ENCODE measurements at places on chromosomes 3 and 15.

DNA sequence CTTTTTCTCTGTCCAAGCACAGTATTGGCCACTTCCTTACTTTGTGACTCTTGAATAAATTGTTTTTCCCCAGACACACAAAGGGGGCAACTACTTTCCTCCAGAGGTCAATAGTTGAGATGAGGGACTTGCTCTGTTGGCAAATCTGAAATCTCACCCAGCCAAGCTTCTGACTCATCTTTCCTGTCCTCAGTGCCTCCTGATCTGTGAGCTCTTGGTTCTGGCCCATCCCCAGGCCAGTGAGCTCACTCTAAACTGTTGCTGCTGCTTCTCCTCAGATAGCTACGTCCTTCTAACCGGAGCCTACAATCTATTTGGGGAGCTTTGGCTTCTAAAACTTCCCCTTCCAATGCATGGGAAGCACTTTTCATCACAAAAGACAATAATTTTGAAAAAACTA lies 50.0 kb upstream of the NMD3 start:
- DNase-seq = peak; percentile 69

- DNase-seq = no peak
These were observed 19.5 kb downstream of the BFSP2 start for GRCh38 chr3:133419151-133419909.

GRCh38 chr15:48936666-48937065 lies 27.1 kb downstream of the SHC4 start:
- DNase-seq = no peak

DNA sequence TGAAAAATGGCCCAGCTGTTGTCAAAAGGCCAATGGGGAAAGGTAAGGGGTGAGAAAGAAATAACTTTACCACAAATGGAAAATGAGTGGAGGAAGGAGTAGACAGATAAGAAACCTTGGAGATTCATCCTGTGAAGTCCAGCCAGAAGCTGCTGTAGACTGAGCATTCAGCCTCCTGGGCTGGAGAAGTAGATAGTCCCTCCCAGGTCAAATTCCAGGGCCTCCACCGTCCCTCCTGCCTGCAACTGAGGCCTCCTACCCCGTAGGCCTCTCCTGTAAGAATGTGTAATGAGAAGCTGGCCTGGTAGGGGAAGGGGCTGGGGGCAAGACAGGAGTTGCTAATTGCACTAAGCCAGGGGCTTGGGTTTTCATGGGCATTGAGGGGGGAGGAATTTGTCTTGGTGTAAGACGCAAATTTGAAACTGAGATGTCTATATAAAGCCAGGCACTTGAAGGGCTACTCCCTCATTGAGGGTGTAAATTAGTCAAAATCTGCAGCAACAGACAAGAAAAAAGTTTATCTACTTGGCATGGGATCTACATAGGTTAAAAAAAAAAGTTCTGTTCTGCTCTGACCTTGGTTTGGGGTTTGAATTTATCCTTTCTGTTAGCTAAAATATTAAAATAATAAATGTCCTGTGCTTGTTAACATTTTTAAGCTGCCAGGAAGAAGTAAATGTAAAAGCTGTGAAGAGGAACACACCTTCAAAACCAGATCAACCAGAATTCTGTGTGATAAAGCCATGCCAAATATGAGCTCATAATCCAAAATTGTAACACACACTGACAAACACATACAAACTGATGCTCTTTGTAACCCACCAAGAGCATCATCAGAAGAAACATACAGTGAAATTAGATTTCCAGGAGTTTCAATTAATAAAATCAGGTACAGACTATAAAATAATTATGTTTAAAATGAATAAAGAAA lies 1.7 kb upstream of the RBP2 start:
- no peak for DNase-seq

DNA sequence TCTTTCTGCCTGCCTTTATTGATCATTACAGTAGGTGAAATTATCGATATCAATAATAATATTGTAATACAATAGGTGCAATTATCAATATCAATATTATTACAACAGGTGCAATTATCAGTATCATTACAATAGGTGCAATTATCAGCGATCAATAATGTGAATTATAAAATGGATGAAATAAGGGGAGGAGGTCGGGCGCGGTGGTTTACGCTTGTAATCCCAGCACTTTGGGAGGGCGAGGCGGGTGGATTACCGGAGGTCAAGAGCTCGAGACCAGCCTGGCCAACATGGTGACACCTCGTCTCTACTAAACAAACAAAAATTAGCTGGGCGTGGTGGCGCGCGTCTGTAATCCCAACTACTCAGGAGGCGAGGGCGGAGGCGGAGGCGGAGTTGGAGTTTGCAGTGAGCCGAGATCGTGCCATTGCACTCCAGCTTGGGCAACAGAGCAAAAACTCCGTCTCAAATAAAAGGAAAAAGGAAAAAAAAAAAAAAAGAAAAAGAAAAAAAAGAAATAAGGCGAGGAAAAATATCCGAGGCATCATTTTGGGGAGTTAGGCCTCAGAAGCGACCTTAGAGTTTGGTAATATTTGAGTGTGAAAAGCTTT lies 611 bp upstream of the BNIP2 start:
- peak; percentile 50 for DNase-seq

GRCh38 chr3:160434071-160434470 lies 15.5 kb downstream of the TRIM59 start:
- no peak for DNase-seq

GRCh38 chr15:64443747-64444621 lies 16.4 kb upstream of the ZNF609 start:
- peak; percentile 43 for DNase-seq

DNA sequence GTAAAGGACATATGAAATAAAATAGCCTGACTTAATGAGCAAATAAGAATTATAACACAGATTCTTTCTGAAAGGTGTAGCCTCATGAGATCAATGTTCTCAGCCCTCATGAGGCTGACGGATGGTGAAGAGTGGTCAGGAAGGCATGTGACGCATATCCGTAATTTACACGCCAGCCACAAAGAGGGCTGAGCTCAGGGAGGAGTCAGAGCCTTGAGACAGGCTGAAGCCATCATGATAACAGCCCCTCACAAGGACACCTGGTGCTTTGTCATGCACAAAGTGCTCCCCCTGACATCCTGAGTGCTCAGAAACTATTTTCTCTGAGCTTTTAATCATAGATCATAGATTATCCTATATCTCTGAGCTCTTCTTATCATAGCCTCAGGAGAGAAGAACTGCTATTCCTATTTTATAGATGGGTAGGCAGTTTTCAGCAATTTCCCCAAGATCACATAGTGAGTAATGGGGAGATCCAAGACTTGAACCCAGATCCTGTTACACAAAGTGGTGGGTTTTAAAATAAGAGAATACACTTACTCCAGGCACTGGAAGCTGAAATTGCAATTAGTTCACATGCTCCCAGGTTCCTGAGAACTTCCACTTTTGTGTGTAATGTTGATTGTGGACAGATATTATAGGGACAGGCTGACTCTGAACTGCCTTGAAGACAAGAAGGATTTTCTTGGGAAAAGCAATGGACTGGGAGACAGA lies 267.1 kb downstream of the RPLP1 start:
- DNase-seq = no peak

GRCh38 chr3:16412192-16412800 lies 101.2 kb downstream of the RFTN1 start:
- DNase-seq = no peak

DNA sequence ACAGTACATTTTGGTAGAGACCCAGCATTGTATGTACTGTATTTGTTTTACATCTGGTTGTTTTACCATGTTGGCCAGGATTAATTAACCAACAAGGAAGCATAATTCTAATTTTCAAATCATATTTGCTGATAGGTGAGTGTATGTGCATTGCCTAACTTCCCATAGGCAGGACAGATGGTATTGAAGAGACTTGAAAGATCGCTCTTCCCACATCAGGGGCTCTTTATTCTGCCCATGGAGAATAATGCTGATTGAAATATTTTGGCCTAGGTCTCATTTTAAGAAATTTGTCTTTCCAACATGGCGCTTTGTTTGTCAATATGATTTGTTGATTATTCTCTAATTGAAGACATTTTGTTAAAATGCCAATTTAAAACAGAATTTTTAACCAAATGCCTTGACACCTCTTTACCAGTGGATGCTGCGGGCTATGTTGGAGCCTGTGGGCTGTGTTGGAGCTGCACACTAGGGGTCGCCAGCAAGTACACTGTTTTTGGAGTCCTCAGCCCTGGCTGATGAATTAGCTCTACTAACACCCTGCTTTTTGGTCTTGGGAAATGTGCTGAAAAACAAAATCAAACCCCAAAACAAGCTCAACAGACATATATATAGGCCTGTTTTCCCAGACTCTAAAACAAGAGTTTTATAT lies 5.3 kb downstream of the P2RY12 start:
- DNase-seq = no peak

GRCh38 chr15:101359365-101359947 lies 64.4 kb upstream of the SNRPA1 start:
- no peak for DNase-seq

- no peak for DNase-seq
These were observed 70.5 kb downstream of the MGLL start for GRCh38 chr3:127751782-127752181.

DNA sequence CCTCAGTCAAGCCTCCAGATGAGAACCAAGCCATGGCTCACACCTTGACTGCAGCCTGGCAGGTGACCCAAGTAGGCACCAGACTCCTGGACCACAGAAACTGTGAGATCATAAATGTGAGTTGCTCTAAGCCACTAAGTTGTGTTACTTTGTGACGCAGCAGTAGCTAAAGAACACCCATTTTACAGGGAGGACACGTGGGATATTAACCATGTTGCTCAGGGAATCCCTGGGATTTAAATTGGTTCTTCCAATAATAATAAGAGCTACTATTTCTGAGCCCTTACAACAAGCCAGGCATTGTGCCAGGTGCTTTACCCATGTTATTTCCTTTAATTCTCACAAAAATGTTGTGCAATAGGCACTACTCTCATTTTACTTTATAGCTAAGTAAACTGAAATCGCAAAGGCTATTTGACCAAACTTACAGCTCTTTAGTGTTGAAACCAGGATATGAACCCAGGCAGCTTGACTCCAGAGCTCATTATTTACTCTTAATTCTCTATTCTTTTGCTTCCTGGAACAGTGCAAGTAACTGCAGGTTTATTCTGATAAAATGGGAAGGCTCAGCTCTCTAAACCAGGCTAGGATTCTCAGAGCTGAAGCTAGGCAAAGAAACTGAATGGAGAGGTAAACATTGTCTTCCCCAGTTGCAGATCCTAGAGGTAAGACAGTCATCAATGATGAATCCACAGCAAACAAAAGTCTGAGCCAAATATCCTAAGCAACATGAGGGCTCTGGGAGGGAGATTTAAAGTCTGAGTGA lies 294.4 kb downstream of the KBTBD8 start:
- no peak for DNase-seq

DNA sequence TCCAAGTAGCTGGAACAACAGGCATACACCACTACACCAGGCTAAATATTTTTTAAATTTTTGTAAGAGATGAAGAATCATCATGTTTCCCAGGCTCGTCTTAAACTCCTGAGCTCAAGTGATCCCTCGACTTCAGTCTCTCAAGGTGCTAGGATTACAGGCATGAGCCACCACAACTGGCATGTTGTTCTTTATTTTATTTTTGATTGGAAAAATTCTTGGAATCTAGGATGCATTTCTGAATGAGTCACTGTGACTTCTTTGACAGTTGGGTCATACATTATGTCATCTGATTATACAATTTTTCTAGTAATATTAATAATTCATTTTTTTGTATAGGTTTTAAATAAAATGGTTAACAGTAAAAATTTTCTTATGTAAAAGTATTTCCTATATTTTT lies 870.2 kb downstream of the SI start:
- no peak for DNase-seq

DNA sequence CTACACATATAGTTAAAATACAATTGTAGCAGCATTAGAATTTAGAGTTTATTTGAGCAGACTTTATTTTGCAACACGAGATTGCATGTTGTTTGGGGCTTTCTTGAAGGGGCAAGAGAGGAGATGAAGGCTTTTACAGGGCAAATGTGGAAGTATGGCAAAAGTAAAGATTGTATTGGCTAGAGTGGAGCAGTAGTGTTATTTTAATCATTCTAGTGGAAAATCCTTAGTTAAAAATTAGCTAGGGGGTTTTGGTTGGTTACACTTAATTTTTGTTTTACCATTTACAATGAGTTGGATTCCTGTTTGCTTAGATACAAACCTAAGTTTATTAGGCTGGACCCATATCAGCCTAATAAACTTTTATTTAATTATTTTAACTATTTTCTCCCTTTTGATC lies 4.6 kb downstream of the OR5H15 start:
- DNase-seq = no peak

- DNase-seq = no peak
These were observed 73.0 kb downstream of the OXNAD1 start for GRCh38 chr3:16337856-16338540.
